ENCODE measurements at places on chromosomes 6 and 20.

- no peak overlapping the region for H3K4me3 ChIP-seq
- no peak overlapping the region for H3K27ac ChIP-seq
- peaks cover 19% of the 10 kb centered on the region for H3K4me1 ChIP-seq
- peaks cover 17% of the 10 kb centered on the region for H3K27me3 ChIP-seq
- DNase-seq = no peak
Observed at GRCh38 chr6:29763491-29764289, 40.5 kb downstream of the HLA-F start.

GRCh38 chr6:93293872-93294271 lies 125.5 kb downstream of the EPHA7 start:
- no peaks in the 10 kb centered on the region for H3K4me1 ChIP-seq
- H3K27me3 ChIP-seq = no peaks in the 10 kb centered on the region
- H3K36me3 ChIP-seq = no peaks in the 10 kb centered on the region
- no peak for DNase-seq
- H3K4me3 ChIP-seq = no peak overlapping the region

DNA sequence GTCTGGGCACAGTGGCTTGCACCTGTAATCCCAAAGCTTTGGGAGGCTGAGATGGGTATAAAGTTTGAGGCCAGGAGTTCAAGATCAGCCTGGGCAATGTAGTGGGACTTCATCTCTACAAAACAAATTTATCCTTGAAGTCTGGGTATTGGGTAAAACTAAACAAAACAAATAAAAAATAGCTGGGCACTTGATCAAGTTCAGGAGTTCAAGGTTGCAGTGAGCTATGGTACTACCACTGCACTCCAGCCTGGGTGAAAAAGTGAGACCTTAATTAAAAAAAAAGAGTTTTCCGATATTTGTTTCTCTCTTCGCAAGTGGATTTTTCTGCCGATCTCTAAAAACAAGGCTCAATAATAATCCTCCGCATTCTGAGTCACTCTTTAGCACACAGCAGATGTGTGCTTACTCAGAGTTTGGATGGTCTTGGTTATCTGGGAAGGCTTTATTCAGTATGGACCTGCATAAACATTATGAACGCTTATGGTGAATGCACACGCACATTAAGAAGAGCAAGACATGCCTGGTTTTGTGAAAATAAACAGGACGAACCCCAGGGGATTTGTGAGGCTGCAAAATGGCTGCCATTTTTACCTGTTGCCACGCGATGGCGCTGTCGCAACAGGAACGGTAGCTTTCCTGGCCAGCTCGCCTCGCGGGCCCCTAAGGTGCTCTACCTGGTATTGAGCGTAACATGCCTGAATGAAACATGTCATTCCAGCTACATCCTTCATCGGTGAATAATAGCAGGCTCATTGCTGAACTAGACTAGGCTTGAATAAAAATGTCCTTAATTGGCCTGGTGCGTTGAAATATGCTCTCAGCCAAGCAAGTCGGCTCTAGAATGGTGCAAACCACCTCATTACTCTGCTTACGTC lies 6.0 kb downstream of the OPN5 start:
- H3K4me3 ChIP-seq = no peak overlapping the region
- H3K4me1 ChIP-seq = no peaks in the 10 kb centered on the region
- H3K27me3 ChIP-seq = peaks cover 31% of the 10 kb centered on the region

DNA sequence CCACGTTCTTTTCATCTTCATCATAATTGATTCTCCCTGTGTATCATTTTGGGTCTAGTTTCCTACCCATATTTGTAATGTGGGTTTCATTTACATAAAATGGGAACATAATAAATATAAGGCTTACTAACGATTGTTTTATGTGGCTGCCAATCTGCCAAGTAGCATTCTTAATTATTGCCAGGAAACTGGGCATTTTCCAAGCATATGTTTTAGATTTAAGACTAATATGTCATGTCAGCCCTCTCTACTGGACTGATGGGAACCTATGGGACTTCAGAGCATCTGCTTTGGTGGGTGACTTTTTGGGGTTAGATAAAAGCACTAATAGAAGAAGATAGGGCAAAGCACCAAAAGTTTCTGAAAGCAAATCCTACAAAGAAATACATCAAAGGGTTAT lies 157.5 kb downstream of the TBX18 start:
- no peaks in the 10 kb centered on the region for H3K4me1 ChIP-seq
- no peaks in the 10 kb centered on the region for H3K27me3 ChIP-seq
- H3K36me3 ChIP-seq = no peaks in the 10 kb centered on the region
- H3K4me3 ChIP-seq = no peak overlapping the region

DNA sequence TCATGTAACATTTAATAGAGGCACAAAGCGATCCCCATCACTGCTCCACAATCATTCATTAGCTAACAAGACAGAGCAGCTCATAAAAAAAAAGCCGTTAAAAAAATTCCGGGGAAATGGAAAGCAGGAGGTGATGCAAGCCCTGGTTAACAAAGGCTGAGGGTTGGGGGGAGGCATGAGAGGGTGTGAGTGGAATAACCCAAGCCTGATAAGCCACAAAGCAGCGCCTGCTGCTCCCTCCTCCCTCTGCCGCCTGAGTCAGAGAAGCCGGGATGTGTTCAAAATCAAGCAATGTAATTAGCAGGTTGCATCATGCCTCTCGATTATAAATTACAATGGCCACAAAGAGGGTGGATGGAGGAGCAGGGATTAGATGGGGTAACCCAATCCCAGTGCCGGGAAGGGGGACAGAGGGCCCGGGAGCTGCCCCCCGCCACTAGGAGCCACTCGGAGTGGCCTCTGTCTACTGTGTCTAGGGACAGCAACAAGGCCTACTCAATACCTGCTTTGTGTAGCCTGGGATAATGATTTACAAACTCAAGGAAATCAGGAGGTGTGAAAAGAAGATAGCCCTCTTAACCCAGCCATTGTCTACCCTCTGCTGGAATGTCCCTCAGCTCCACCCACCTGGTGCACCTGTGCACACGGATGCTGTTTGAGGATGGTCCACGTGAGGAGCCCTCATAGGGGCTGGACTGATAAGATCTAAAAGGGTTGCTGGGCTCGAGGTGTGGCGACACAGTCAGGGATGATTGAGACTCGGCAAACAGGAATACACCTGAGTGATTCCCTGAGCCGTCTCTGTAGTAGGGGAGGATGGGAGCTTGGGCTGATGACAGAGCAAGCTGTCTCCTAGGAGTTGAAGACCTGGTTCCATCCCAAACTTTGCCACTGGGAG lies 156.9 kb downstream of the VEGFA start:
- H3K27me3 ChIP-seq = peaks cover 9% of the 10 kb centered on the region
- no peak for DNase-seq

GRCh38 chr6:35905841-35906498 lies 14.9 kb downstream of the SRPK1 start:
- H3K4me1 ChIP-seq = peaks cover 5% of the 10 kb centered on the region
- no peaks in the 10 kb centered on the region for H3K27me3 ChIP-seq
- no peak overlapping the region for H3K4me3 ChIP-seq
- DNase-seq = no peak
- no peak overlapping the region for H3K27ac ChIP-seq

DNA sequence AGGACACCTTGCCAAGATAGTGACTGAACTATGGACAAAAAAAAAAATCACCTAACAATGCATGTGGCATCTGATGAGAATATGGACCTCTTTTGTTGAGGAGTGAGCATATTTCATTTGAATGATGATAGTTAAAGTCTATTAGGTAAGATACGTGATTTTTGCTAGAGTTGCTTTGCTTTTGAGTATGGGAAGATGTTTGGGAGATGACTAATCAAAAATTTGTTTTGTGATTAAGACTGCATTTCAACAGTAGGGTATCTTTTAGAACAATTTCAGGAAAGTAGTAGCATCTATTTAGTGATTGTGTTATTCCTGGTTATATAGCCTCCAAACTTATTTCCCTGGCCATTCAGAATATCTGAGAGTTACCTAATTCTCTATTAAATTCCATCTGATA lies 878.6 kb upstream of the CITED2 start:
- no peaks in the 10 kb centered on the region for H3K4me1 ChIP-seq
- H3K27me3 ChIP-seq = no peaks in the 10 kb centered on the region
- H3K4me3 ChIP-seq = no peak overlapping the region
- no peaks in the 10 kb centered on the region for H3K36me3 ChIP-seq
- no peak for DNase-seq

DNA sequence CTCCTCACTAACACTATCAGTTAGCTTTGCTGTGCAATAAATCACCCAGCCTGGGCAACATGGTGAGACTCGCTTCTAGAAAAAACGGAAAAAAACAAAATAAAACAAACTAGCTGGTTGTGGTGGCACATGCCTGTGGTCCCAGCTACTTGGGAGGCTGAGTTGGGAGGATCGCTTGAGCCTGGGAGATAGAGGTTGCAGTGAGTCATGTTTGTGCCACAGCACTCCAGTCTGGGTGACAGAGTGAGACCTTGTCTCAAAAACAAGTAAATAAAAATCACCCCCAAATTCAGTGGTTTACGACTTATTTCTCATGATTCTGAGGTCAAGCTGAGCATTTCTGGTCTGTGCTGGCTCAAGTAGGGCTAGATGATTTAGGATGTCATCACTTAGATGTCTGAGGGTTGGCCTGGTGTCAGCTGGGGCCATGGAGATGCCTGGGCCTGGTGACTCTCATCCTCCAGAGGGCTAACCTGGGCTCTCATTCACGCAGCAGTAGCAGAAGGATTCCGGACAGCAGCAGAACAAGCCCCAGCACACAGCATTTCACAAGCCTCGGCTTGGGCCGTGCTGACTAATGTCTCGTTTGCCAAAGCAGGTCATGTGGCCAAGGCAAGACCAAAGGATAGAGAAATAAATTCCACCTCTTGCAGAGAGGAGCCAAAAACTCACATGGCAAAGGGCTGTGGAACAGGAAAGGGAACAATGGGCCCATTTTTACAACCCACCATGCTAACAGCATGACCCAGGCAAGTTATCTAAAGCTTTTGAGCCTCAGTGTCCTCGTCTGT lies 32.5 kb downstream of the MGME1 start:
- H3K4me1 ChIP-seq = peaks cover 9% of the 10 kb centered on the region
- DNase-seq = no peak
- H3K27me3 ChIP-seq = peaks cover 28% of the 10 kb centered on the region
- H3K4me3 ChIP-seq = no peak overlapping the region

DNA sequence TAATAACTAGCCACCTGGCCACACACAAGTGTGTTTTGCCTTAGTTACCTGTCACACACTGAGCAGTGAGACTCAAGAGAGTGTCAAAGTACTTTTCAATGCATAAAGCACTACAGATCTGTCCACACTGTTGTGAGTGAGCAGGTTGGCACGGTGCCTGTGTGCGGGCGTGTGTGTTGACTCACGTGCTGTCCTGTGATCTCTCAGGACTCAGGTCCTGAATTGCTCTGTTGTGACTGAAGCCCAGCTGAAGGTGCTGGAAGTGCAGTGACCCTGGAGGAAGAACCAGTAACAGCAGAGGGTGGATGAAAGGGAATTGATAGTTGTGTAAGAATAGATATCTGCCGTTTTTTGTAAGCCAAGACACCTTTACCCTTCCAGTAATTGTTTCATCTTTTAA lies 18.3 kb downstream of the SLC16A10 start:
- H3K4me1 ChIP-seq = peaks cover 2% of the 10 kb centered on the region
- no peaks in the 10 kb centered on the region for H3K27me3 ChIP-seq
- no peak for DNase-seq
- no peak overlapping the region for H3K27ac ChIP-seq
- peaks cover 17% of the 10 kb centered on the region for H3K36me3 ChIP-seq

DNA sequence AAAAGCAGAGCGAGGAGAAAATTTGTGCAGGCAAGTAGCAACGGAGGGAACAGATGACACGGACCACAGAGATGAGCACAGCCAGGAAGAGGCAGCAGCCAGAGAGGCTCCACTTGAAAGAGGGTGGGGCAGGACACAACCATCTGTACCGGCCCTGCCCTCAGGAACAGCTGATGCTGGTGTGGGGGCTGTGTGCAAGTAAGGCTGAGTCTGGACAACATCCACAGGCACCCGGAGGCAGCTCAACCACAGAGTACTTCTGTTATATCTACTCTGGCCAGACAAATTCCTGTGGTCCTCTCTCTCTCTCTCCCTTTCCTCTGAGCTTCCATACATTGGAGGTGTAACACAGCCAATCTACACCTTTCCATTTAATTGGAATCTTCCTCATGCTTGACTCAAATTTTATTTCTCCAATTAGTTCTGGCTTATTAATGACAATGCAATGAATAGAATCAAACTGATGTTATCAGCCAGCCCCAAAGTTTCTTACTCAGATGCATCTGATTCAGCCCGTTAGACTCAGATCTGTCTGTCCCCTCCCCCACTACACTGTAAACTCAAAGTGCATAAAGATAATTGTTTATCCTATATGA lies 24.9 kb downstream of the KIF13A start:
- H3K4me1 ChIP-seq = no peaks in the 10 kb centered on the region
- no peak overlapping the region for H3K4me3 ChIP-seq
- no peak for DNase-seq
- no peak overlapping the region for H3K27ac ChIP-seq
- H3K36me3 ChIP-seq = no peaks in the 10 kb centered on the region
- peaks cover 13% of the 10 kb centered on the region for H3K27me3 ChIP-seq

DNA sequence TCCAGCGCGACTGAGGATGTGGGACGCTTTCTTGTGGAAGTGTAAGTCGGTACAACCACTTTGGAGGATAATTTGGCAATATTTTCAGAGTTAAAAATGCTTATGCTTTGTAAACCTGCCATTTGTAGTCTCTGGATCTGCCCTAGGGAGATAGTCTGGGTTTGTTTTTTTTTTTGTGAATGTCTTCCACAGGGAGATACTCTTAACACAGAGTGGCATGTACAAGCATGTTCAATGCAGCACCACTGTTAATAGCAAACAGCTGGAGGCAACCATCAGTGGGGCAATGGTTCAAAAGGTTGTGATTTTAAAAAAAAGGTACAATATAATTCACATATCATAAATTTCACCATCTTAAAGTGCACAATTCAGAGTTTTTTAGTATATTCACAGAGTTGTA lies 22.4 kb downstream of the SLC9A8 start:
- no peak overlapping the region for H3K4me3 ChIP-seq
- DNase-seq = no peak
- no peaks in the 10 kb centered on the region for H3K4me1 ChIP-seq
- peak overlapping the region; percentile 3 for H3K27ac ChIP-seq

DNA sequence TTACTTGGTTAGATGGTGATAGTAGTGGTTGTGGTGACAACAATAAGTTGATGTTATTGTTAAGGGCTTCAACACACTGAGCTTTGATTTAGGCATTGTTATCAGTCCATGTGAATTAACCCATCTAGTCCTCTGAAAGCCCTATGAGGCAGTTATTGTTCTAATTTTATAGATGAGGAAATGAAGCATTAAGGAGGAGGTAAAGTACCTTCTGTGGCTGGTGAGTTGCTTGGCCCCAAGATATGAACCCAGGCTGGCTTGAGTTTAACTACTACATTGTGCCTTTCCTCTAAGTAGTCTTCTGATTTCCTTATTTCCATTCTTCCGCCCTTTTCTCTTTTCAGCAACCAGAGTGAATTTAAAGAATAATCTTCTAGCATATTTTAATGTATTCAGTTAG lies 81.7 kb downstream of the QKI start:
- no peak overlapping the region for H3K27ac ChIP-seq
- H3K36me3 ChIP-seq = peaks cover 5% of the 10 kb centered on the region
- no peak for DNase-seq
- H3K4me3 ChIP-seq = no peak overlapping the region
- H3K4me1 ChIP-seq = no peaks in the 10 kb centered on the region
- H3K27me3 ChIP-seq = no peaks in the 10 kb centered on the region
